ENCODE measurements at places on chromosomes 1 and 21. TPM values are rescaled to one million over a fixed set of nuclear protein-coding genes. Genes with fewer than 3 reads are reported as not detected.
A peak's percentile ranks its signal among the peaks of the same experiment; 100 is the strongest.

PLA2G4A gene
- 11.0 TPM for total RNA-seq

NBPF6 gene
- total RNA-seq = not detected

ADAMTS4 gene
- total RNA-seq = 7.3 TPM

KDF1 gene
- total RNA-seq = 20.8 TPM

FCN3 gene
- total RNA-seq = 3.5 TPM

TSTD1 gene
- 70.9 TPM for total RNA-seq

EXO1 gene
- 1.8 TPM for total RNA-seq

PDXK gene
- total RNA-seq = 188 TPM

GRCh38 chr1:225697428-225697827, 44.5 kb upstream of the ENAH start:
- no peak for DNase-seq

- no peak for DNase-seq
Observed at GRCh38 chr1:43321331-43321891, 16.2 kb upstream of the MPL start.

GRCh38 chr1:63924600-63924999, 150.8 kb downstream of the ROR1 start:
- no peak for DNase-seq

DNA sequence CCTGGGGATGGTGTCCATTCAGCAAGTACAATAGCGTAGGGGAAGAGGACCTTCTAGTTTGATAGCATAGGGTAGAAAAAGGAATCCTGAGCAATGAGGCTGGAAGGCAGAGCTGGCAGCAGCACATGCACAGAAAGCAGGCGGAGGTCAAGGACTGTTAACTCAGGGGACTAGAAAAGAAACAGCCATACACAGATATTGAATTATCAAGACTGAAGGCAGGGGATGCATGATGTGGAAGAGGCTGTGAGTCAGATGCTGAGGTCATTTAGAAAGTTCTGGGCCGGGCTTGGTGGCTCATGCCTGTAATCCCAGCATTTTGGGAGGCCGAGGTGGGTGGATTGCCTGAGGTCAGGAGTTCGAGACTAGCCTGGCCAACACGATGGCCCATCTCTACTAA, 65.6 kb downstream of the OPTC start:
- no peak for DNase-seq

DNA sequence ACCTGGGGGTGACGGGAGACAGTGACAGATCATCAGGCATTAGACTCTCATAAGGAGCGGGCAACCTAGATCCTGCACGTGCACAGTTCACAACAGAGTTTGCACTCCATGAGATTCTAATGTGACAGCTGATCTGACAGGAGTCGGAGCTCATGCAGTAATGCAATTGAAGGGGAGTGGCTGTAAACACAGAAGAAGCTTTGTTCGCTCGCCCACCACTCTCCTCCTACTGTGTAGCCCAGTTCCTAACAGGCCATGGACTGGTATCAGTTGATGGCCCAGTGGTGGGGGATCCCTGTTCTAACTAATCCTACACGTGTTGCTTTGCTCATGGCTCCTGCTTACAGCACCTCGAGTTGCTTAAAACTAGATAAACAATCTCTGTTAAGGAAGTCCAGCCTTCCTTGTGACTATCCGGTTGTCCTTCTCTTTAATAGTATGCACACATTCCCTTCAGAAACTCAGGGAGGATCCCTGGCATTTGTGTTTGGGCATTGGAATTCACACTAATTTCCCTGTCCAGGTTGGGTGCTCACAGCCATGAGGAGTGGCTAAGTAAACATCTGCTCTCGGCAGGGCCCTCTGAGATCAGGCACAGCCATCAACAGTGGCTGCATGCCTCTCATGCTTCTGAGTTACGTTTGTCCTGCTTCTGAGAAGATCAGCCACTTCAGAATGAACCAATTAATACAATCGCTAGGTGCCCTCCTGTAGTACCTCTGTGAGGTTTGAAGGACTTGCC, 21.1 kb upstream of the F3 start:
- peak; percentile 74 for DNase-seq

DNA sequence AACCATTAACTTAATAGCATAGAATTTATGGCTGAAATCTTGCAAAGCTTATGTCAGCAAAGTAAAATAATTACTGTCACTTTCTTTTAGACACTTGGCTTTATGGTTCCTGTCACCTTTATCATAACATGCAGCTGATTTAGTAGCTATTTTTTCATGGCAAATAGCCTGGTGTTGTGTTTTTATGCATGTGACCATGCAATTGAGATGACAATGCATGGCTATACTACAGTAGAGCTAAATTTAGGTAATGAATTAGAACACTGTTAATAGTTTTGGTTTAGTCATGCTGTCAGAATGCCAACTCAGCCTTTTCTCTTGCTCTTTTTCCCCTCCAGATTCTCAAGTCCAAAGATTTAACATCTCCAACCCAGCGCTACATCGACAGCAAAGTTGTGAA, 88.6 kb downstream of the TGFB2 start:
- no peak for DNase-seq

GRCh38 chr1:215600258-215600792, 33.2 kb downstream of the KCTD3 start:
- no peak for DNase-seq

GRCh38 chr1:29162476-29163138, 19.1 kb downstream of the SRSF4 start:
- DNase-seq = no peak

DNA sequence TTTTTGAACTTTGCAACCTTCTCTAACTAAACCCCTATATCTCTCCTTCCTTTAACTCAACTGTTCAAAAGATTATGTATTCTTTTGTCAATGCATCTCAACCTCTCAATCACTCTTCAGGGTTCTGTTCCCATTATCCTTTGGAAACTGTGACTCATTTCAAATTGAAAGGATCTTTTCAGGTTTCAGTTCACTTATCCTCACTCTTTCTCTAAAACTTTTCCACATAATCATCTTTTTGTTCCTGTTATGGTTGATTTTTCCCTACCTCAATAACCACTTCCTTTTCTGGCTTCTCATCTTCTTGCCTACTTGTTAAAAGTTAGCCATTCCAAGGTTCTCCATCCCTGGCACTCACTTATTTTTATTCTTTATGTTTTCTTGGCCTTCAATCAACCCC, 56.2 kb upstream of the NUF2 start:
- no peak for DNase-seq

DNA sequence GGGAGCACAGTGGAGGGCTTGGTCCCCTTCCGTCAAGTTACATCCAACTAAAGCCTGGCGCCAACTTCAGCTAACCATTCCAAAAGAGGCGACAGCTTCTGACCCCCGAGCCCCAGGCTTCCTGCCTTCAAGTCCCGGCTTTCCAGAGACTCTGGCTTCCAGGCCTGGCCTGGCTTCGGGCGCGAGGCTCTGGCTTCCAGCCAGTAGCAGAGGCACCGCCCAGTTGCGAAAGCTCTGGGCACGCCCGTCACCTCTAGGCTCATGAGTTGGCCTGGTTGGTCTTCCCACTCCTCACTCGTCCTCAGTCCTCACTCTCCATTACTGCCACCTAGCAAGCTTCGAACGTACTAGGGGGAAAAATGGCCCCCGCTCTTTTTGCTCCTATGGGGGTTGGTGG, 30.0 kb upstream of the C1orf185 start:
- DNase-seq = no peak

DNA sequence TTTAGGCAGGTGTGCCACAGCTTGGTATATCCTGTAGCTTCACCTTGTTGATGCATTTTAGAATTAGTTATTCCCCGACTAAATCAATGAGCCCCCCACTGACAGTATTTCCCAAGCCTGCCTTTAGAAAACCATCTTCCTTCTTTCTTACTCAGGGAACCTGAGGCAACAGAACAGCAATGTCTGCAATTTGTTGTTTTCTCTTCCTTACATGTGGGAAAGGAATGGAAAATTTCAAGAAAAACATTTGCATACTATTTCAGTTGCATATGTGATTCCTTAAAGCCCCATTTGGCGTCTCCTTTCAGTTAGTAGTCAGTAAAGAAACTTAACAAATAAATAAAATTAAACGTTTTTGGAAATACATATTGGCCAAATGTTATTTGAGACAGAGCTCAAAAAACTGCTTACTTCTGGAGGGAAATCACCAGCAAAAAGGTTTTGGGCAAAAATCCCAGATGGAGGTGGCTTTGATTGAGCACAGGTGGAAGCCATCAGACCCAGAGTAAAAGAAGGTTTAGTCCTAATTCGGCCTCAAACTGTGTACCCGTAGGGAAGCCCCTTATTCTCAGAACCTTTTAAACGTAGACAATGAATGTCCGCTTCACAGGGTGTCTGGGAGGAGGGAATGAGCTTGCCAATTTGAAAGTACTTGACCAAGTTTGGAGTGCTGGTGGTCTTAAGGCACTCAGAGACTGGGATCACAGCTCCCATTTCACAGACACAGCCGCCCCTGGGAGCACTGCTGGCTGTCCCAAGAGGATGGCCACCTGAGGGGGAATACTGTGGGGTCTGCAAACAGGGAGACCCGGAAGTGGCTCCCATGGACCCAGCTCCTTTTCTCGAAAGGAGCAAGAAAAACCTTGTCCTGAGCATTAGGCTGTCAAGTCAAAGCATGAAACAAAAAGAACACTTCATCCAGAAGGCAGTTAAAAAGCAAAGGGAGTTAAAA, 9.4 kb downstream of the LHX4 start:
- DNase-seq = no peak

GRCh38 chr1:70659891-70660290, 248.8 kb downstream of the CTH start:
- no peak for DNase-seq

- DNase-seq = no peak
Observed at GRCh38 chr21:38664315-38664714, 141.4 kb upstream of the ETS2 start.

DNA sequence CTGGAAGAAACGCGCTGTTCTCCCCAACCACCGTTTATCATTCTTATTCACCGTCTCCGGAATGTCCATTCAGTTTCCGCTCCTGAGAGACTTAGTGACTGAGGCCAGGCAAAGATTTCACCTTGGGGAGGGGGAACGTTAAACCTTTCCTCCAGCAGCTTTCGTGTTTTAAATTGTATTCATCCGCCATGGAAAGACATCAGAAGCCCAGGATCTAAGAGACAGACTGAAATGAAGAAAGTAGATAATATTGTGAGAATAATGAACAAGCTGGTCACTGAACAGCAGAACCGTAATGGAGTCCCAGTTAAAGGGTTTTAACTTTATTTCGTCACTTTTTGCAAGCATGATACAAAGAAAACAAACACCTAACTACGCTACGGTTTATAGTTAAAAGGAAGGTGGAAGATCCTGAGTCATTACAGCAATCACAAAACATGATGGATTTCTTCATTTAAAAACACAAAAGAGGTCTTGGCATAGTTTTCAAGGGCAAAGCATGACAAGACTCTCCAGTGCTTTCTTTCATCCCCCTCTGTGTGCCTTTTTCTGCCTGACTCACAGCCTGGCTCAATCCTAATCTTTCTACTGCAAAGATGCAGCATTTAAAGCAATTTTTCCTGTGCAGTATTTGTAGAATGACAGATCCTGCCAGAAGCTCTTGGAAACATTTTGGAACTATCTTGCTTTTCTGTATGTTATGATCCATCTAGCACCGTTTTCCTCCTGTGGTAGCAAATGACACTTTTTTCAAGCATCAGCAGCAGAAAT, 722 bp upstream of the SLC19A2 start:
- no peak for DNase-seq

GRCh38 chr1:217495249-217495648, 135.6 kb downstream of the GPATCH2 start:
- no peak for DNase-seq

GRCh38 chr1:168386492-168386891, 105.8 kb downstream of the TBX19 start:
- no peak for DNase-seq

- DNase-seq = no peak
Observed at GRCh38 chr1:221327954-221328353, 413.9 kb downstream of the DUSP10 start.

DNA sequence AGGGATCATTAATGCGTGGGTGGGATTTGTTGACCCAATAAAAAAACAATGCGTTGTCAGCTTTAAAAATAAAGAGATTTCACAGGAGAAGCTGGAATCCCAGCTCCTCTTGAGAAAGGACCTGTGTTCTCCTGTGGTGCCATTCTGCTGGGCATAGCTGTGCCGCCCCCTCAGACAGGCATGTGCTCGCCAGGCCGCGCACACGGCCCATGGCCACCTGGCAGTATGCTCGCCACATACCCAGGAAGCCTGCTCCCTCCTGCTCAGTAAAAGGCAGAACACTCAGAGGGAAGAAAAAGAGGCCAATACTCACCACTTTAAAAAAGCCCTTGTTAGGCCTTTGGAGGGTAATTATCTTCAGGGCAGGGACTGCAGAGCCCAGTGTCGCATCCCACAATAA, 13.1 kb downstream of the THAP3 start:
- DNase-seq = no peak

- no peak for DNase-seq
Observed at GRCh38 chr1:152582647-152583046, 2.3 kb upstream of the LCE3D start.

DNA sequence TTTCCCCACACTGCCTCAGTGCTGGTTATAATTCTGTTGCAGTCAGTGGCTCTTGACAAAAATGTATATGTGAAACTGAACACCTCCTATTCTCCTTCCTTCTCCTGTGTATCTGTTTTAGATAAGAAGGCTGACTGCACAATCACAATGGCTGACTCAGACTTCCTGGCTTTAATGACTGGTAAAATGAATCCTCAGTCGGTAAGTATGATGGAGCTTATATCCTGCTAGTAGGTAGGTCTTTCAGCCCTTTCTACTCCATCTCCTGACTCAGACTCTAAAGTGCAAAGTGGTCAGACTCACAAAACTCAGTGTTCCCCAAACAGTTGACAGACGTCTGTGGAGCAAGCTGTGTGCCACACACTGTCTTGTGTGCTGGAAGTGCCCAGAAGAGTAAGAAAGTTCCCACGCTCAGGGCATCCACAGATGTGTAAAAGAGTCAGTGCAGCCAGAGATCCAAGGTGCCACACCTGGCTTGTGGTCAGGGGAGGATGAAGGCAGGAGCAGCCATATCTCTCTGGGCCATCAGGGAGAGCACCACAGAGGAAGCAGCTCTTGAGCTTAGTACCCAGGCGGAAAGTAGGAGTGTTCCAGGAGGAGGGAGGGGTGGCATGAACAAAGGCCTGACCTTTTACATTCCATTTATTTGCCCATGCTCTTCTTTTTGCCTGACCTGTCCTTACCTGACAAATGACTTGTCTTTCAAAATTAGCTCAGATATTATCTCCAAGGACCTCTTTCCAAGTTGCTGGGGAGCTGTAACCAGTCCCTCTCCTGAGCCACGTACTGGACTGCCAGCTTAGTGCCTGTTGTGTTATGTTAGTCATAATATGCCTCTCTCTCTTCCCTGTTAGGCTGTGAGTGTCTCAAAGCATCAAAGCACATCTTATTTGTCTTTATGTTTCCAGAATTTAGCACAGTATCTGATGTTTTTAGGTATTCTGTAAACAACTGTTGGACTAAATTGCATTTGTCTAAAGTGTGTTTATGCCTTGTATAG, 14.0 kb upstream of the PODN start:
- DNase-seq = no peak

GRCh38 chr1:235342039-235342438, 13.7 kb downstream of the GGPS1 start:
- no peak for DNase-seq

All from mucosa of gallbladder (tissue), 1 donor.